Breast epithelium (tissue), 4 donors: ENCODE measurements at places on chromosomes 3 and 15. TPM values are rescaled to one million over a fixed set of nuclear protein-coding genes. Genes with fewer than 3 reads are reported as not detected.

KBTBD8 gene
- 1.6 TPM for total RNA-seq

TMEM212 gene
- not detected for total RNA-seq

CLDN1 gene
- total RNA-seq: 0.80 TPM

ELP6 gene
- 22.3 TPM for total RNA-seq

- DNase-seq: no peak
Measured at GRCh38 chr3:113226491-113226890, 15.1 kb downstream of the BOC start.

- no peak for DNase-seq
Measured at GRCh38 chr15:81642451-81642990, 268.5 kb upstream of the TMC3 start.

DNA sequence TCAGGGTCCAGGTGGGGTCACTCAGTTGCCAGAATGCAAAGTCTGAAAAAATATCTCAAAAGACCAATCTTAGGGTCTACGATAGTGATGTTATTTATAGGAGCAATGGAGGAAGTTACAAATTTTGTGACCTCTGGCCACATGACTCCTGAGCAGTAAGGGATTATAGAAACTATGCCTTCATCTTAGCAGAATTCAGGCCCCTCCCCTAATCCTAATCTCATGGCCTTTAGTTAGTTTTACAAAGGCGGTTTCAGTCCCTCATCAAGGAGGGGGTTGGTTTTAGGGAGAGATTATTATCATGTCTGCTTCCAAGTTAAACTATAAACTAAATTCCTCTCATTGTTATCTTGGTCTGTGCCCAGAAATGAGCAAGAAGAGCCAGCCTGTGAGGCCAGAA, 5.9 kb upstream of the DCP1A start:
- no peak for DNase-seq

GRCh38 chr15:95261546-95261945, 1030.2 kb downstream of the MCTP2 start:
- DNase-seq: no peak

- DNase-seq: no peak
Measured at GRCh38 chr3:31384117-31384516, 148.6 kb upstream of the STT3B start.

- no peak for DNase-seq
Measured at GRCh38 chr3:78736863-78737262, 1030.9 kb downstream of the ROBO1 start.

GRCh38 chr15:52943746-52944145, 153.6 kb upstream of the ONECUT1 start:
- DNase-seq: no peak

- no peak for DNase-seq
Measured at GRCh38 chr15:50051811-50052419, 67.1 kb downstream of the ATP8B4 start.

- DNase-seq: no peak
Measured at GRCh38 chr3:191378142-191378812, 48.0 kb upstream of the UTS2B start.

DNA sequence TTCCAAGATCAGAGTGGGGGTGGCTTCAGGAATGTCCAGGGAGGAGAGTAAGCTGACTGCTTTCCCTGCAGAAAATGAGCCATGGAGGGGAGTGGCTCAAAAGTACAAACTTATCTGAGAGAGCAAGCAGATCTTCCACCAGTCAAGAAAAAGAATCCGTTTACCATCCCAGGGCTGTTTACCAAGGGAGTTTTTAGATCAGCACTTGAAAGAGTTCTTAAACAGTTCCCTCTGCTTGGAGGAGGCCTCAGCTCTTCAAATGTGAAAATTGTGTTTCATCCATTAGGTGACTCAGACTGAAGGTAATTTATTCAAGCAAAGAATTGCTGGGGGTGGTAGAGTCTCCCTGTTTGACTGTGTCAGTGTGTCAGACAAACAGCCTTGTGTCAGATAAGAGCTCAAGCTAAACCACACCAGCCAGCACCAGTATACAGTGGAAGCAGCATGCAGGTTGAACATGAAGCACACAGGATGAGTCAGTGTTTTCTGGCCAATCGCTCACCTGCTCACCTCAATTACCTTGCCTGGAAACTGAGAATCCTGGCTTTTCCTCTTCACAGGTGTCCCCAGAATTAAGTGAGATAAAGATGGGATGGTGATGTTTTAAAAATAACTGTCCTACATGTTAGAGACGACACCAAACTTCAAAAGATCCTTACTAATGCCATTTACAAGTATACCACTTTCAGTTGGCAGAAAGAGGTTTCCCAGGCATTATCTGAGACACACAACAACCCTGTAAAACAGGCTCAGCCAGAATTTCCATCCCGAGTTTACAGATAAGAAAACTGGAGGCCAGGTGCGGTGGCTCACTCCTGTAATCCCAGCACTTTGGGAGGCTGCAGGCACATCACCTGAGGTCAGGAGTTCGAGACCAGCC, 21.7 kb downstream of the SH3BP5 start:
- no peak for DNase-seq

GRCh38 chr15:92656089-92656488, 514 bp upstream of the FAM174B start:
- DNase-seq: no peak

DNA sequence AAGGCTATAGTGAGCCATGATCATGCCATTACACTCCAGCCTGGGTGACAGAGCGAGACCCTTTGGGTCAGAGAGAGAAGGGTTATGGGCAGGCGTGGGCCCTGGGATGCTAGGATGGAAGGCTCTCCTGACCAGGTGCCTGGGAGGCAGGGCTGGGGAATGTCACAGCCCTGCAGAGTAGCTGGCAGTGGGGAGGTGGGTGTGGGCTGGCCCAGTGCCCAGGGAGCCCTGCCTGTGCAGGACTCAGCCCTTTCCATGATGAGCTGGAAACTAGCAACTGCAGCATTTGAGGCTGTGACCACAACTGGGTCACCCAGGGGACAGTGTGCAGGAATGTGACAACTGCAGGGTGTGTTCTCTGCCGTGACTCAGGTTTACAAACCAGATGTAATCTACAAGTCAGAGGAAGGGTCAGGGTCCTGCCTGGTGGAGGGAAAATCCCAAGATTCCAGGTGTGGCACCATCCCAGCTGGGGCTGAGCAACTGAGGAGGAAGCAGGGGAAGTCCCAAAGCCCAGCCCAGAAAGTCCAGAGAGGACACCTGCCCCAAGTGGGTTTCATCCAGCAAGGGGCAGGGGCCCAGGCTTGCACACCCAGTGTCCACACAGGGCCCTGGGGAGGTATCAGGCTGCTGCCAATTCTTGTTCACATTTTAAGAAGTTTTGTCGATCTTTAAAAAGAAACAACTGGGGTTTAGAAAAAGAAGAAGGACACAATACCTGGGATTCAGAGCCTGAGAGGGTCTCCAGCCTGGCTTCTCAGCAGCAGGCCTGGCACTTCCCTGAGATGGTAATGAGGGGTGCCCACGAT, 45.5 kb downstream of the SLC28A1 start:
- peak; percentile 76 for DNase-seq

DNA sequence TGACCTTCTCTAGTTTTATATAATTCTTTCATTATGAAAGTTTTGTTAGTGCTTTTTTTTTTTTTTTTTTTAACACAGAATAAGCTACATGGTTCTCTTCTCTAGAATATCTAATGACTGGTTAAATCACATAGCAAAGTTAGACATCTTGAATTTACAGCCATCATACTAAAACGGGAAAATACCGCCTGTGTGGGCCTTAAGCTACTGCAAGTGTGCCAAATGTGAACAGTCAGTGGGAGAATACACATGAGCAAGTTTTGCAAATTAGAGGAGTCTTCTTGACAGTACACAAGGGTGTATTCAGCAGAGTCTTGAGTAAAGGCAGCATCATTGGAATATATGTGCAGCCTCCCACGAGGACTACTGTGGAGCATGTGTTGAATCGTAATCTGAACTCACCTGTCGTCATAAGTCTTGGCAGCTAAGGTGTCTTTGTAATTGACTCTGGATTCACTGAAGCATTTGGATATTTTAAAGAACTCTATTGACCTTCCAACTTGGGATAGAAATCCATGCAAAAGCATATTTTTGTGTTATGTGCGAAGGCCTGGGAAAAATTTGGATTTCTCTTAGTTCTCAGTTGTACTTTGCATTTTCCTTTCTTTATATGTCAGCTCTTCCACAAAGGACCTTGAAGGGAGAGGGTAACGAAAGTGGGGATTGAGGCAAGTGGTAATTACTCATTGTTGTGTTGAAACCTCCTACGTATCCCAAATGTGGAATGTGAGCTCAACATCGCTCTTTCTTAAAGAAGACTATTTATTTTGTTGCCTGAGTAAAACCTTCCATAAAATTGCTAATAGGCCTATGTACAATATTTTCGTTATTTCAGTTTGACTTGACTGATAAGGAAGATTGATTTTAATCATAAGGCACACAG, 117.4 kb downstream of the ATG7 start:
- DNase-seq: no peak

DNA sequence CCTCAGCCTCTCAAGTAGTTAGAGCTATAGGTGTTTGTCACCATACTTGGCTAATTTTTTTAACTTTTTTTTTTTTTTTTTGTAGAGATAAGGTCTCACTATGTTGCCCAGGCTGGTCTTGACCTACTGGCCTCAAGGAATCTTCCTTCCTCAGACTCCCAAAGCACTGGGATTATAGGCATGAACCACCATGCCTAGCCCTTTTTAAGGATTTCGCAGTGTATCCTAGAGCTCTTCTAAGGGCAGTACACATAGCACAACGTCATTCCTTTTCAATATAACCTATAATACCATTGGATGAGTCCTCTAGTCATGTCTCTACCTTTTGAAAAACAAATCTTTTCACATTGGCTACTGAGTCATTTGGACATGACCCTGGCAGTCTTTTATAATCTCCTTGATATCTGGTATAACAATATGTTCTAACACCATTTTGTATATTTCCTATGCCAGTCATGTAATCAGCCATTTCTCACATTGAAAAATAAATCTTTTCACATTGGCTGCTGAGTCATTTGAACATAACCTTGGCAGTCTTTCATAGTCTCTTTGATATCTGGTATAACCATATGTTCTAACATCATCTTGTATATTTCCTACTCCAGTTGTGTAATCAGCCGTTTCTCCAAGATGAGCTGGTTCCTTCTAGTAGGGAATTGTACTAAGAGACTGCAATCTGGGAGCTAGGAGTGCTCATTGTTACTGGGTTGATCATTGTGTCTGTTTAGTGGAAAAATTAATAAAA, 944.7 kb downstream of the MCTP2 start:
- DNase-seq: no peak

DNA sequence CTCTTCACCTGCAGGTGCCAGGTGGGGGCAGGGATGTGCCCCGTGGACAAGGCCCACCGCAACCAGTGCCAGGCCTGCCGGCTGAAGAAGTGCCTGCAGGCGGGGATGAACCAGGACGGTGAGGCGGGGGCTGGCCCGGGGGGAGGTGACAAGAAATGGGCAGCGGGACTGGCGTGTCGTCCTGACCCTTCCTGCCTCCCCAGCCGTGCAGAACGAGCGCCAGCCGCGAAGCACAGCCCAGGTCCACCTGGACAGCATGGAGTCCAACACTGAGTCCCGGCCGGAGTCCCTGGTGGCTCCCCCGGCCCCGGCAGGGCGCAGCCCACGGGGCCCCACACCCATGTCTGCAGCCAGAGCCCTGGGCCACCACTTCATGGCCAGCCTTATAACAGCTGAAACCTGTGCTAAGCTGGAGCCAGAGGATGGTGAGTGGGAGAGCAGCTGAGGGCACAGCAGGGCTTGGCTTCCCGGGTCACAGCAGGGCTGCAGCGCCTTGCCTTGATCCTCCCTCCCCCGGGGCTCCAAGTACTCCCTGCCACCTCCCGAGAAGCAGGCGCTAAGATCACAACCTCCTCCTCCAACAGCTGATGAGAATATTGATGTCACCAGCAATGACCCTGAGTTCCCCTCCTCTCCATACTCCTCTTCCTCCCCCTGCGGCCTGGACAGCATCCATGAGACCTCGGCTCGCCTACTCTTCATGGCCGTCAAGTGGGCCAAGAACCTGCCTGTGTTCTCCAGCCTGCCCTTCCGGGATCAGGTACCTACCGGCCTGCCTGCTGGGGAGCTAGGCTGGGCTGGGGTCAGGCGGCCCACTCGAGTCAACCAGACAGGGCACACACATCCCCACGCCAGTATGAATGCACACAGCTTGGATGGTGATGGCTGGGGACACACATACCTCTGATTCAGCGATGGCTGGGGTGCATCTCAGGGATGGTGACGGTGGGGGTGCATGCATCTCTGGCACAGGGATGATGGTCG, 1.7 kb downstream of the NR2E3 start:
- no peak for DNase-seq

DNA sequence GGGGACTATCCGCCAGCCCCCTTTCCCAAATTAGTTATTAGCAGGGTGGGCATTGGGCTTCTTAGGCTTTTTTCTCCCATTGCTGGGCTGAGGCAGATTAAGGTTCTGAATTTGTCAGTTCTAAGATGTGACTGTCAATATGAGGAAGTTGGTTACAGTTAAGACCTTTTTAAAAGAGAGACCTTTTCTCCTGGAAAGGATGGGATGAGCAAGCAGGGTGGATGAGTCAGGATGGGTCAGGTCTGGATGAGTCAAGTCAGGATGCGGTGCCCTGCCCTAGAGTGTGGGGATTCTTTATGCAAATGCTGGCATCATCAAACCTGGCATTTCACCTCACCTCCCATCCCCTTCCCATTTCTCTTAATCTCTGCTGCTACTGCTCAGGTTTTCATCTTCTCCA, 1.9 kb downstream of the AEN start:
- DNase-seq: no peak

DNA sequence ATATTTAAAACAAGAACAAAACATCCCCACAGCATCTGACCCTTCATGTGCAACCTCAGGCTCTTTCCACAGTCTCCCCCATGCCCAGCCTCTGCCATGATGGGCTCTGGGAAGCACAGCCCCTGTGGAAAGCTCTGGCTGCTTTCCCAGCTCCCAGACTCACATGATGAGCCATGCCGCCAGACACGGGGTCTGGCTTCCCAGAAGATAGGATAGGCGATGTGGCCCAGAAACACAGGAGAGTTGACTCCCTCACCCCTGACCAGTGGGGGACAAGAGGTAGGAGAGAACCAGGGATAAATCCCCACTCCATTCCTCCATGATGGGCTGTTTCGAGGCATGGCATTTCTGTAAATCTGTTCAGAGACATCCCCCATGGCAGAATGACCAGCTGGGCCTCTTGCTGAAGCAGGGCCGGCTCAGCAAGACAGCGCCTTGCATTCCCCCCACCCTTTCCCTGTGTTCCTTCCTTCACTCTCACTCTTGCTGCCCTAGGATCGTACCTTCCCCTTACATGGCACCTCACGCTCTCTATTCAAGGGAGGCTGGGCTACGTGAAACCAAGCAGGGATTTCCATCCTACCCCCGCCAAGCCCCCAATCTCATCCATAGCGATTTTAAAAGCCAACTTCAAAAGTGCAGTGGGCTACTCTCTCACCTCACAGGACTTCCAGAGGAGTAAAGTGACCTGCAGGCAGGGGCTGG, 192.4 kb downstream of the ABHD5 start:
- no peak for DNase-seq

GRCh38 chr3:177476921-177477435, 279.7 kb upstream of the TBL1XR1 start:
- DNase-seq: no peak

DNA sequence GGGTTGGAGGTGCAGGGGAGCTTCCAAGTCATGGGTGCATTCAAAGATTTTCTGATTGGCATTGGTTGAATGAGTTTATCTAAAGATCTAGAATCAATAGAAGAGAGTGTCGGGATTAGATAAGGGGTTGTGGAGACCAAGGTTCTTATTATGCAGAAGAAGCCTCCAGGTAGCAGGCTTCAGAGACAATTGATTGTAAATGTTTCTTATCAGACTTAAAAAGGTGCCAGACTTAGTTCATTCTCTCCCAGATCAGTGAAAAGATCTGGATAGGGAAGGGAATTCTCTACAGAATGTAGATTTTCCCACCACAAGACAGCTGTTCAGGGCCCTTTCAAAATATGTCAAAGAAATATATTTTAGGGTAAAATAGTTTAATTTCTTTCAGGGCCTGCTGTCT, 129.5 kb downstream of the LIPC start:
- DNase-seq: no peak

GRCh38 chr3:149462581-149463011, 11.9 kb upstream of the TM4SF4 start:
- no peak for DNase-seq
